ENCODE measurements at places on chromosomes 4 and X. TPM values are rescaled to one million over a fixed set of nuclear protein-coding genes. Genes with fewer than 3 reads are reported as not detected.

Gene RASL11B
- not detected for total RNA-seq

Gene AFF2
- not detected for total RNA-seq

Gene FGFBP1
- 3.4 TPM for total RNA-seq

Gene TMEM35A
- total RNA-seq, result not detected

Gene UGDH
- 292 TPM for total RNA-seq

Gene DCAF12L2
- 0.14 TPM for total RNA-seq

Gene AADAT
- 8.7 TPM for total RNA-seq

Gene SCML2
- 10.2 TPM for total RNA-seq

Gene MMRN1
- not detected for total RNA-seq

Gene HTR2C
- total RNA-seq, result not detected

Gene F8A2
- total RNA-seq, result not detected

Gene CT55
- not detected for total RNA-seq

Gene CENPI
- total RNA-seq, result 10.3 TPM

Gene DRD5
- total RNA-seq, result not detected

Gene BMP3
- total RNA-seq, result not detected

Gene ZNF182
- total RNA-seq, result 3.9 TPM

All from A549 treated with CpdA at 1 μM for 4 hours (cell line).